ENCODE measurements at places on chromosomes 12 and 14.

DNA sequence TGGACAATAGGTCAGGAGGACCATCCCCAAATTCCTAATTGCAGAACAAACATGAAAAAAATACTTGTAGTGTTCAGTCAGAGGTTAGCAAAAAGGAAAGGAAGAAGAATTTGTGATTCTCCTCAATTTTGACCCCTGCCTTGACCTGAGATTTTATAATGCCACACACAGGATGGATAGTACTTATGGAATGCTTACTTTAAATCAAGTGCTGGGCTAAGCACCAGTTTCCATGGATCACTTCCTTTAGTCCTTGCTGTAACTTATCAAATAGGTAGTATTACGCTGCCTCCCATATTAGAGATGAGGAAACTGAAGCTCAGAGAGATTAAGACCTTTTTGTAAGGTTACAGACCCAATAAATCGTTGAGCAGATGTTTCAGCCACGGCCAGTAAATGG is 81.2 kb upstream of the OVCH1 start:
- DNase-seq, result no peak

- DNase-seq, result no peak
Observed at GRCh38 chr12:128863957-128864356, 10.7 kb downstream of the GLT1D1 start.

GRCh38 chr12:34601689-34602088 is 579.4 kb downstream of the ALG10 start:
- no peak for DNase-seq

DNA sequence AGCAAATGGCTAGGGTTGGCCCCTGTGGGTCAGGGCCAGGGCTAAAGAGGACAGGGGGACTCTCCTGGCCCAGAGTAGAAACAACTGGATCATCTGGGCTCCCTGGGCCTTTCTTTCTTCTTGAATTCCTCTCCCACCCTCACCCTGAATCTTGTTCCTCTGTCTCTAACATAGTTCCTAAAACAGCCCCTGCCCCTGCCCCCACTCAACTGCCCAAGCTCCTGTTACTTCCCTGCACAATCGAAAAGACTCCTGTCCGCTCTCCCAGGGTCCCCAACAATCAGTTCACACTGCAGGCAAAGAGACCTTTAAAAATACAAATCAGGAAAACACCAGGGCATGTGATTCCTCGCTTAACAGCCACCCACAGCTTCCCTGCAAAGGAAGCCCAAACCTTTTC is 18.0 kb upstream of the ANKRD33 start:
- DNase-seq, result no peak

DNA sequence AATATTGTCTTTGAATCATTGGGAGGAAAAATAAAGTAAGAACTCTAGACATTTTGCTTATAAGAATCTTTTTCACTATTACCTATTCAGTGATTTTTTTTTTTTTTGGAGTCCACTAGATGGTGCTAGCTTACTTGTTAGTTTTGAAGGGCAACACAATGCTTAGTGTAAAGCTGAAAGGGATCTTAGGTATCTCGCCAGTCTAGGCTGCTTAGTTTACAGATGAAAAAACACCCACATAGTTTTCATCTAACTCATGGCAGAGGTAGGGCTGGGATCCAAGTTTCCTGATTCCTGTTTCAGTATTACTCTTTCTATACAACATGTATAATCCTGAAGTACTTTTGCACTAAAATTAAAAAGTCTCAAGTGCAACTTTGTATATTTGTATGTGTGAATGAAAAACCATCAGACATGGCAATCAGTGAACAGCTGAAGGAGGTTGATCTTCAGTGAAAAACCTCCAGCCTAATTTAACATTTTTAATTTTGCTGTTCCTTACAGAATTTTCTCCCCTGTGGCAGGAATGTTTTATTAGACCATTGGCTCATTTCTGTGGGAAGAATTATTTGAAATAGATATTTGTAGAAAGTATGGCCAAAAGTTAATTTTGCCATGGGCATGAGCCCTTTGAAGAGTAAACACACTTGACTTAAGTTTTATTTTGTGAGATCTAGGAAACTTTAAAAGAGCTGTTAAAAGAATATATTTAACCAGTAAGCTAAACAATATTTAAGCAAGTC is 40.7 kb downstream of the LRRIQ1 start:
- DNase-seq, result peak; percentile 84

DNA sequence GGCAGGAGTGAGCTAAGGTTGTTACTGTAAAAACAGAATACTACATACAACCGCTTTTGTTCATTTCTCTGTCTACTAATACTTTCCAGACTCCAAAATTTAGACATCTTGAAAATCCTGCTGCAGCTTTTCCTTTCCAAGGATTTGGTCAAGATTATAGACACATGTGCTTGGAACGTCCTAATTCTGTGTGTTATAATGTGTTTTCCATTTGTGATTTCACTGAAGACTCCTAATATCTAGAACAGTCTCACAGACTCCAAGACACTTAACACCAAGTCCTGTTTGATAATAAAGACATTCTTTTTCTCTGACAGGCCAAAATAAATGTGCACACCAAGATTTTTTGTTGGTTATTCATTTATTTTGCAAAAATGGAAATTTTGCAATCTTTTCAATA is 41.8 kb upstream of the TMTC2 start:
- DNase-seq, result no peak

- no peak for DNase-seq
Observed at GRCh38 chr14:58746261-58746660, 108.5 kb downstream of the DACT1 start.

DNA sequence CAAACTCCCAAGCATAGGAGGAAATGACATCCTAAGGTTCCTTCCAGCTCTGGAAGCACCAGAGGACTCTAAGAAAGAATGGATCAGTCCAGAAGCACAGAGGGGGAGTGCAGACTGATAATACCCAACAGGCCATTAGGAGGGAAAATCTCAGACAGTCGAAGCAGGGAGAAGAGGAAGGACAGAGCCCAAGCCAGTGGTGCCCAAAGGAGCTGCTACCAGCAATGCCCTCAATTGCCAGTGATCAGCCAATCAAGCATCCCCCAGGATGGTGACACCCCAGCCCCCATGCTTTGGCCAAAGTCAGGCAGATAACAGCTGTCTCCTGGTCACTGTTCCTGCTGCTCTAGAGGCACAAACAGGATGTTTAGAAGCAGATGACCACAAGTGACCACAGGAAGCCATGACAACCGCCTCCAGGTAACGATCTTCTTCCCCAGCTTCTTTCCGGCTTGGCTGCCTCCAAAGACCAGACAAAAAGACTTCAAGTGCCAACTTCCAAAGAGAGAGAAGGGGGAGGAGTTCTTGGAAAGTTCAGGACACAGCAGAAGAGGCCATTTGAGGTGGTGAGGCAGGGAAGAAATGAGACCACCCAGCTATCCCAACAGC is 16.2 kb downstream of the PXN start:
- no peak for DNase-seq

DNA sequence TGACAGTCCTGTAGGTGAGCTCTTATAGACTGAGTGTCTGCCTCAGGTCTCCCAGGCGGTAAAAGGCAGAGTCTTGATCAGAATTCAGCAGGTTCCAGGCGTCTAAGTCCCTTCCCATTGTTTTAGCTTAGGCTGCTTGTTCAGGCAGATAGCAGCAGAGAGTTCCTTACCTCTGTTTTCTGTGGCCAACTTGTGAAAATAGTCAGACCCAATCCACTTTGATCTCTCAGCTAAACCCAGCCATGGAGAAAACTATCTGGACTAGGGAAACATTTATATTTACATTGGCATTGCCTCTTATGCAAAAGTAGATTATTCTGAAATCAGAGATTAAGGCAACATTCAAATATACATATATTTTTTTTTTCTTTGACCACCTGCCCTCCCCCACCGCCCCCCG is 21.4 kb downstream of the CCDC62 start:
- DNase-seq, result no peak

DNA sequence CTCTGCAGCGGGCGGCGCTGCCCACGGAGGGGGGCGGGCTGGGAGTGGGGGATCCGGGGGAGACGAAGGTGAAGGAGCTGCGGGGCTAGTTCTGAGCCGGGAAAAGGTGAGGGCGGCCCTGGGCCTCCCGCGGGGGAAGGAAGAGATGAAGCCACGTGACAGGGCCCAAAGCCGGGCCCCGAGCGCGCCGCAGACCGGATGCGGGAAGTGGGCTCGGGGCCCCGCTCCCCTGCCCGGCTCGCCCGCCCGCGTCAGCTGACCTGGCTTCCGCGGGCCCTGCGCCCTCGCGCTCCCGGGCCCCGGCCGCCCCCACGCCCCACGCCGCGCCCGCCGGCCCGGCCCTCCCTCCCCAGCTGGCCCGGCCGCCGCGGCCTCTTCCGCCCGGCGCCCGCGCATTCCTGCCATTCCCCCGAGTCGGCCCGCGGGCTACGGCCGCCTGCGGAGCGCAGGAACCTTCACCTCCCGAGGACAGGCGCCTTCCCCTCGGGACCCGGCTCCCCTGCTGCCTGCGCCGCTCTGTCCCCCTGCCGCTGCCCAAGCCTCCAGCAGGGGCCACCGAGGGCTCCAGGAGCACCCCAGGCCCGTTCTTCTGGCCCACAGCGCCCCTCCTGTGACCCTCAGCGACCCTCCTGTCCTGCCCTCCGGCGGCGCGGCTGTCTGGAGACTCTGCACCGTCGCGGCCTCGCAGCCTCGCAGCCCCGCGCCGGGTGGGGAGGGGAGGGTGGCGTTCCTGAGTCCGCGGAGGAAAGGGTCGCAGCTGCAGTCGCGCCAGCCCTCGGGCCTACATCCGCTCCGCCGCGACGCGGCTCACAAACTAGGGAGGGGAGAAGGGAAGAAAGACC is 20.4 kb downstream of the NINJ2 start:
- no peak for DNase-seq

DNA sequence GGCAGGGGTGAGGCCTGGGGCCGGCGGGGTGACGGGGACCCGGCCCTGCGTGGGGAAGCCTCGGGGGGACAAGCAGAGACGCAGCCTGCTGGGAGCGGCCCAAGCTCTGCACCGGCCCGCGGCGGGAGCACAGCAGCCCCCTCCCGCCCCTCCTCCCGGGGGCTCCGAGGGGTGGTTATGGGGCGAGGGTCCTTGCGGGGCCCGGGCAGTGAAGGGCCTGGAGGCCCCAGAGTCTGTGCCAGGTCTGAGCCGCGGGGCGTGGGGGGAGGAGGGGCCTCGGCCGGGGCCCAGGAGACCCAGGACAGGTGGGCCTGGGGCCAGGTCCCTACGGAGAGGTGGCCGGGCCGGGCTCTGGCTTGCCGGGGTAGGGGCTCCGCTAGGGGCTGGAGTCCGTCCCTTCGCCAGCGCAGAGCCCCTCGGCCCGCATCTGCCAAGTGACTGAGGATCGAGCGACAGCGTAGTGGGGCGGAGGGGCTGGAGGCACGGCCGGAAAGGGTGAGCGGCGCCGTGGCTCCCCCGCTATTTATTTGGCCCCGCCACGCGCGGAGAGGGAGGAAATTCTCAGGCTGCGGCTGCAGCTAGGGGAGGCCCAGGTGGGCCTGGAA is 495 bp downstream of the TMEM121 start:
- no peak for DNase-seq

- peak; percentile 11 for DNase-seq
Observed at GRCh38 chr12:104865080-104865479, 93.0 kb downstream of the SLC41A2 start.

DNA sequence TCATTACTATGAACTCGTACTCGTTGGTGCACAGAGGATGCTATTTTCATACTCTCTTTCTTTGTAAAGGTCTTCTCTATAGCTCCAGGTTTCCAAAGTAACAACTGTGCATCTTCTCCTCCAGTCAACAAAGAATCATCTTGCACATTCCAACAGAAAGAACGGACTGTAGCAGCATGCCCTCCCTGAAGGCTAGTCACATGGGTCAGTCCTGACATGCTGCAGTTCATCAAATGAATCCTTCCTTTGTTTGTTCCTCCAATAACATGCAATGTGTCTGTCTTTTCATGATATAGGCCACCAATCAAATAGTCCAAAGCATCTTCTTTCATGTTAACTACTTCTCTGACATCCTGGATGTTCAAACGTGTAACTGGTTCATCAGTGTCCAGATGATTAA is 42.9 kb downstream of the WDR89 start:
- DNase-seq, result peak; percentile 89
